ENCODE measurements at places on chromosomes 12 and 14.

DNA sequence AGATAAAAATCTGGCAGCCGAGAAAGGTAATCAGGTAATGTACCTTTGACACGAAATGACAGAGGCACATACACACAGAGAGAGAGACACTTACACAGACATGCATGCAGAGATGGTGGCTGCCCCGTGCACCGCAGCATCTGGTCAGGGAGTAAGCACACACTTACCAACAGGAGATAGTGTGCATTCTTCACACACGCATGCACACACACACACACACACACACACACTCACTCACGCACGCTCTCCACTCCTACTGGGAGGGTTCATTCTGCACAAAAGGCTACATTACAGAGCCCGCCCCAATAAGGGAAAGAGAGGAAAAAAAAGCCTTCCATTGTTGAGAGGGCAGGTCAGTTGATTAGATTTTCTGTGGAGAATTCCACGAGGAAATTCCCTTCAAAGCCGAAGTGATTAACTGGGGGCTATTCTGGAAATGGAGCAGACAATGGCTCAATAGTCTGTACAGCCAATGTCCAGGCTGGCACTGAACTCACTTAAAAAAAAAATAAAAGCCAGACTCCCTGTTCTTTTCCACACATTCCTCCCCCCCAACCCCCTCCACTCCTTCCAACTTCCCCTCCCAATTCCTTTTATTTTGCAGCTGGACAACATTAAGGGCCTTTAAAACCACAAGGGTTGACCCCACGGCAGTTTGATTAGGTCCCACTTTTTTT is 1.4 kb upstream of the SOX5 start:
- H3K4me3 ChIP-seq, result no peak overlapping the region
- no peak overlapping the region for H3K27ac ChIP-seq
- no peaks in the 10 kb centered on the region for H3K4me1 ChIP-seq
- no peak for DNase-seq

DNA sequence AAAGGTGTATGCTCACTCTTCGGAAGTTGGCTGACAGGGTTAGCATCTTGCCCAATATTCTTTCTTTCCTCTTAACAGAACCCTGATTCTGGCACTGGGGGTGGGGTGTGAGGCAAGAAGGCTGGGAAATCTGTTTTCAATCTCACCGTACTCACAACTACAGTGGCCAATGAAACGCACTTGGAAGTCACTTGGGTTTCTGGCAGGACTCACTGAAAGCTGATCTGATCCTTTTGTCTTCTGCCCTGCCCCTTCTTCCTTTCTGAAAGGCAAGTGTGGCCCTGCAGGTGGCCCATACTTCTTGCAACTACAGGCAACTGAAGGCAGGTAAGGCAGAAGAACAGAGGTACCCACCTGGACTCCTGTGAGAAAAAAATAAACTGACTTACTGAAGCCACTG is 106.9 kb downstream of the STXBP6 start:
- H3K27ac ChIP-seq, result no peak overlapping the region
- no peaks in the 10 kb centered on the region for H3K36me3 ChIP-seq
- DNase-seq, result no peak

DNA sequence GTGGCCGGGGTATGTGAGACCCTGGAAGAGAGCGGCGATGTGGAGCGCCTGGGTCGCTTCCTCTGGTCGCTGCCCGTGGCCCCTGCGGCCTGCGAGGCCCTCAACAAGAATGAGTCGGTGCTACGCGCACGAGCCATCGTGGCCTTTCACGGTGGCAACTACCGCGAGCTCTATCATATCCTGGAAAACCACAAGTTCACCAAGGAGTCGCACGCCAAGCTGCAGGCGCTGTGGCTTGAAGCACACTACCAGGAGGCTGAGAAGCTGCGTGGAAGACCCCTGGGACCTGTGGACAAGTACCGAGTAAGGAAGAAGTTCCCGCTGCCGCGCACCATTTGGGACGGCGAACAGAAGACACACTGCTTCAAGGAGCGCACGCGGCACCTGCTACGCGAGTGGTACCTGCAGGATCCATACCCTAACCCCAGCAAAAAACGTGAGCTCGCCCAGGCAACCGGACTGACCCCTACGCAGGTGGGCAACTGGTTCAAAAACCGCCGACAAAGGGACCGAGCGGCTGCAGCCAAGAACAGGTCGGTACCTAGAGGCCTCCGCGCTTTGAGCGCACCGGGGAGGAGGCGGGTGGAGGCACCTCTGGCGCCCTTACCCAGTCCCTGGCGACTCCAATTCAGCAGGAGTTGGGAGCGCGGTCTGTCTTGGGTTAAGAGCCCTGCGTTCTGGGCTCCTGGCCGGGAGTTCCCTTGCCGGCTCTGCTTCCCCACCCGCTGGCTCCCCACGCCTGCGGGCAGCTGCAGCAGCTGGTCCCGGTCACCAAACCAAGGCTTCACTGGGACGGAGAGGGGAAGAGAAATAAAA is 700 bp downstream of the SIX6 start:
- H3K4me1 ChIP-seq, result peaks cover 35% of the 10 kb centered on the region
- peak overlapping the region; percentile 29 for H3K27ac ChIP-seq
- peak; percentile 36 for DNase-seq
- H3K4me3 ChIP-seq, result peak overlapping the region; percentile 27
- no peaks in the 10 kb centered on the region for H3K36me3 ChIP-seq
- H3K27me3 ChIP-seq, result peaks cover 96% of the 10 kb centered on the region

- no peak overlapping the region for H3K27ac ChIP-seq
- H3K27me3 ChIP-seq, result no peaks in the 10 kb centered on the region
- no peaks in the 10 kb centered on the region for H3K4me1 ChIP-seq
- no peaks in the 10 kb centered on the region for H3K36me3 ChIP-seq
- H3K4me3 ChIP-seq, result no peak overlapping the region
Measured at GRCh38 chr12:24252602-24253001, 303.1 kb upstream of the SOX5 start.

- H3K36me3 ChIP-seq, result peaks cover 81% of the 10 kb centered on the region
- no peak for DNase-seq
- H3K4me3 ChIP-seq, result no peak overlapping the region
- peak overlapping the region; percentile 57 for H3K27ac ChIP-seq
Measured at GRCh38 chr12:57822392-57823130, 4.0 kb upstream of the AVIL start.

DNA sequence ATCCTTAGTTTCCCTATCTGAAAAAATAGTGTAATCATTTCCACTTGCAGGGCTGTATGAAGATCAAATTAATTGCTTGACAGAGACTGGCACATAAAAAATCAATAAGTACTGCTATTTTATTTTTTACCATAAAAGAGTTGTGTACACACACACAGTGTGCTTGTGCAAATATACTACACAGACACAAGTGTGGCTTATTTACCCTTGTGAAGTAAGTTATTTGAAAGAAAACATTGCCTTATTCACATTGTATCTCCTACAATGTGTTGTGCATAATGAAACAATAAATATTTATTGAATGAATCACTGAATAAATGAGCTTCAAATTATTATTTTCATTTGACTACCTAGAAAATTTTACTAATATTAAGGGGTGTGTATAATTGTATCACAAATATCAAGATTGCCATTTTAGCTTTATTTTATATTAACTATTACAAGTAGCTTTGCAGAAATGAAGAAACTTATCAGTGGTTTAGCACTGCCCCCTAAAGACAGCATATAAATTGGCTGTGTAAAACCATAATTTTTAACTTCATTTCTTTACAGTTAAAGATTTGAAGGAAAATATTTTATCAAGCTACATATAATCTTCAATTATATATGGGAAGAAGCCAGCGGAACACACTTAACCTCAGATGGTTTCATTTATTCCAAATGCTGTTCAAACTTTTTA is 11.3 kb downstream of the GARIN6 start:
- H3K4me1 ChIP-seq, result no peaks in the 10 kb centered on the region
- H3K36me3 ChIP-seq, result no peaks in the 10 kb centered on the region
- H3K4me3 ChIP-seq, result no peak overlapping the region
- DNase-seq, result no peak
- H3K27ac ChIP-seq, result no peak overlapping the region

DNA sequence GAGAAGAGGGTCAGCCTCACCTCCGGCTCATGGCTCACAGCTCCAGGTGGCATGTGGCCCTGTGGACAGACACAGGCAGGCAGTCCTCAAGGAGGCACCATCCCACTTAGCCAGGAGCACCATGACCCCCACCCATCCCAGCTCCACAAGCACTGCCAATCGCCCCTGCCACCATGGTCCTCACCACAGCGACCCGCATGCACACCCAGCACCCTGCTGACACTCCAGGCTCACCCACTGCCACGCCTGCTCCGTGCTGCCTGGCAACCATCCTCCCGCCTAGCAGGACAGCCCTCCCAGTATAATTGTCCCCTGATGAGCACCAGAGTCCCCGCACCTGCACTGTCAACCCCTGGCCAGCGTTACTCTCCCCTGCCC is 50.9 kb downstream of the TRPV4 start:
- H3K27ac ChIP-seq, result no peak overlapping the region
- H3K36me3 ChIP-seq, result no peaks in the 10 kb centered on the region
- DNase-seq, result no peak
- H3K4me3 ChIP-seq, result no peak overlapping the region

GRCh38 chr14:39581474-39581873 is 149.2 kb upstream of the FBXO33 start:
- DNase-seq, result no peak
- H3K36me3 ChIP-seq, result no peaks in the 10 kb centered on the region
- no peak overlapping the region for H3K4me3 ChIP-seq
- no peaks in the 10 kb centered on the region for H3K27me3 ChIP-seq
- no peaks in the 10 kb centered on the region for H3K4me1 ChIP-seq

DNA sequence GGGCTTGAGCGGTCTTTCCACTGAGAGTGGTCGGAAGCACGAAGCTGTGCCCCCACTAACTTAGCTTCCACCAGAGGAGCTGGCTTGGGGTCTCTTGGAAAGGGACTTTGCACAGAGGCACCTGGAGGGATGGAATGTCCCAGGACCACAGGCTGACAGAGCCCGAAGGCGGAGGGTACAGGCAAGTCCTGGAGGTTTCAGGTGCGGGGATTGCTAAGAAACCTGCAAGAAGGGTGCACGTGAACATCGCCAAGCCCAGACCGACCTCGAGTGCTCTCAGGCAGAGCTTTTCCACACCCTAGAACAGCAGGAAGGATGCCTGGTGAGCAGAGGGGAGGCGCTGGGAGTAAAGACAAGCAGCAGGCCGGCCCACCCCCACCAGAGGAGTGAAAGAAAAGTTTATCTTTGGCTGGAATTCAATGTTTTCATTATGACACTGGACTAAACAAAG is 61.6 kb downstream of the SERPINA3 start:
- H3K36me3 ChIP-seq, result no peaks in the 10 kb centered on the region
- no peak overlapping the region for H3K4me3 ChIP-seq
- DNase-seq, result no peak
- H3K27ac ChIP-seq, result no peak overlapping the region

- no peak for DNase-seq
- no peak overlapping the region for H3K27ac ChIP-seq
- no peaks in the 10 kb centered on the region for H3K36me3 ChIP-seq
- no peaks in the 10 kb centered on the region for H3K4me1 ChIP-seq
- no peaks in the 10 kb centered on the region for H3K27me3 ChIP-seq
- H3K4me3 ChIP-seq, result no peak overlapping the region
Measured at GRCh38 chr14:78446807-78447206, 276.6 kb downstream of the NRXN3 start.

- DNase-seq, result no peak
- peak overlapping the region; percentile 48 for H3K27ac ChIP-seq
- peaks cover 88% of the 10 kb centered on the region for H3K36me3 ChIP-seq
- no peaks in the 10 kb centered on the region for H3K27me3 ChIP-seq
- H3K4me1 ChIP-seq, result peaks cover 52% of the 10 kb centered on the region
Measured at GRCh38 chr12:14937689-14938088, 648 bp downstream of the ERP27 start.

DNA sequence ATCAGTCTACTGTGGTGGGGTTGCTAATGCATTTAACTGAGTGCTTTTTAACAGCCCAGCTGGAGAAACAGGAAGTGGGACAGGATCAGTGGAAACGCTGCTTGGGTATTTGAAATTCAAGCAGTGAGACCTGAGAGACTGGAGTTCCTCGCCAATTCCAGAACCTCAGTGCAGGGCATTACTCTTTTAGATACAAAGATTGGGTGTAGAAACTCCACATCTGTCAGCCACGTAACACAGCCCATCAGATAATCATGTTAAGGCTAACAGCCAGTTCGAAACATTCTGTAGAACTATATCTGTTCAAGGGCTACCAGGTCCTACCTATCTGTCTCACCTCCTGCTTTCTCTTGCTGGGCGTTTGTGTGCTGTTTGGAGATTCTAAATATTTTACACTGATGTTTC is 45.5 kb downstream of the RAD52 start:
- H3K4me3 ChIP-seq, result no peak overlapping the region
- H3K27me3 ChIP-seq, result no peaks in the 10 kb centered on the region
- peaks cover 35% of the 10 kb centered on the region for H3K4me1 ChIP-seq
- peaks cover 96% of the 10 kb centered on the region for H3K36me3 ChIP-seq
- H3K27ac ChIP-seq, result peak overlapping the region; percentile 79

DNA sequence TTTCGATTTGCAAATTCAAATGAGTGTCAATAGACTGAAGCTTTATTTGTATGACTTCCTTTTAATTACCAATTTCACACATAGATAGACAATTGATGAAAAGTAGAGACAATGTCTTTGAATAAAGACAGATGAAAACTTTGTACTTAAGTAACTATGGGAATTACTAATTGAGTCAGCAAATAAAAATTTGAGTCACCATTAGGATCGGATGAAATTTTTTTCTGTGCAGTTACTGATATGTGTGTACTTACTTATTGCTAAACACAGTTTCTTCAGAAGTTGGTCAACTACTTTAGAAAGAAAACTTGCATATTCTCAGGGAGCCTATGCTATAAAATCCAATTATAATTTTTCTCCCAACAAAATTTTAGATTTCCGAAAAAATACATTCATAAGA is 224.9 kb upstream of the SLC16A7 start:
- no peaks in the 10 kb centered on the region for H3K4me1 ChIP-seq
- no peak for DNase-seq
- H3K36me3 ChIP-seq, result no peaks in the 10 kb centered on the region
- H3K27me3 ChIP-seq, result peaks cover 10% of the 10 kb centered on the region
- H3K27ac ChIP-seq, result no peak overlapping the region
- H3K4me3 ChIP-seq, result no peak overlapping the region

- H3K36me3 ChIP-seq, result peaks cover 3% of the 10 kb centered on the region
- H3K27me3 ChIP-seq, result no peaks in the 10 kb centered on the region
- H3K27ac ChIP-seq, result no peak overlapping the region
Measured at GRCh38 chr12:94174576-94174975, 26.2 kb downstream of the PLXNC1 start.

- no peak overlapping the region for H3K4me3 ChIP-seq
- no peaks in the 10 kb centered on the region for H3K27me3 ChIP-seq
- H3K36me3 ChIP-seq, result no peaks in the 10 kb centered on the region
Measured at GRCh38 chr12:131280426-131280825, 326.7 kb downstream of the ADGRD1 start.

Data from activated T-cell treated with anti-CD3 and anti-CD28 coated beads, Interleukin-2, amount 50 U/mL, for 24 hours (primary cell).